ENCODE measurements at places on chromosomes 7 and 10.

GRCh38 chr10:5906651-5907050 lies 16.6 kb downstream of the FBH1 start:
- no peak for DNase-seq

DNA sequence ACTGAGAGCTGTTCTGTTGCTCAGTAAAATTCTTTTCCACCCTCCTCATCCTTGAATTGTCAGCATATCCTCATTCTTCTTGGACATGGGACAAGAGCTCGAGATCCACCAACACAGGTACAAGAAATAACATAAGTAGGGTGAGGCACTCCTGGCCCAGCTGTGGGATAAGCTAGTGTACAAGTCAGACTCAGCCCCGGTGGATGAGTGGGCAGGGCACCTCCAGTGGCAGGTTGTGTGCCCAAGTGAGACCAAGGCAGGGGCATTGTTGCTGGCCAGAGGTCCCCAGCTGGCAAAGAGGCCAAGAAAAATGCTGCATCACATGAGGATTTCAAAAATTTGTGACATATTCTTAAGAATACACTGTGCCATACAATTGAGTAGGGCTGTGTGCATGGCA lies 402.0 kb upstream of the ZWINT start:
- no peak for DNase-seq

GRCh38 chr7:128323459-128324367 lies 20.0 kb downstream of the RBM28 start:
- no peak for DNase-seq

GRCh38 chr7:92809760-92810573 lies 26.4 kb downstream of the CDK6 start:
- peak; percentile 71 for DNase-seq

GRCh38 chr10:21475393-21475792 lies 50.1 kb downstream of the SKIDA1 start:
- DNase-seq, result no peak

GRCh38 chr10:28281726-28282315 lies 21.0 kb downstream of the MPP7 start:
- DNase-seq, result no peak

GRCh38 chr7:77940647-77941046 lies 142.1 kb downstream of the PHTF2 start:
- no peak for DNase-seq

GRCh38 chr10:79101560-79102497 lies 33.1 kb downstream of the ZMIZ1 start:
- no peak for DNase-seq

GRCh38 chr10:95691281-95691680 lies 2.4 kb downstream of the TCTN3 start:
- DNase-seq, result no peak

- DNase-seq, result no peak
Observed at GRCh38 chr10:14481752-14482151, 151.0 kb upstream of the FRMD4A start.

DNA sequence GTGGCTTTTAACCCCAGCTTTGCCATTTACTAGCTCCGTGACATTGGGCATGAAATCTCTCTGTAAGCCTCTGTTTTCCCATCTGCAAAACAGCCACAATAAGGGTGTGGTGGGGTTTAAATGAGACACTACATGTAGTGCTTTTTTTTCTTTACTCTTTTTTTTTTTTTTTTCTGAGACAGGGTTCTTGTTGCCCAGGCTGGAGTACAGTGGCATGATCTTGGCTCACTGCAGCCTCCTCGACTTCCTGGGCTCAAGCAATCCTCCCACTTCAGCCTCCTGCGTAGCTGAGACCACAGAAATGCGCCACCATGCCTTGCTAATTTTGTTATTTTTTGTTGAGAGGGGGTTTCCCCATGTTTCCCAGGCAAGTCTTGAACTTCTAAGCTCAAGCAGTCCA lies 8.3 kb upstream of the DENND10 start:
- DNase-seq, result no peak

DNA sequence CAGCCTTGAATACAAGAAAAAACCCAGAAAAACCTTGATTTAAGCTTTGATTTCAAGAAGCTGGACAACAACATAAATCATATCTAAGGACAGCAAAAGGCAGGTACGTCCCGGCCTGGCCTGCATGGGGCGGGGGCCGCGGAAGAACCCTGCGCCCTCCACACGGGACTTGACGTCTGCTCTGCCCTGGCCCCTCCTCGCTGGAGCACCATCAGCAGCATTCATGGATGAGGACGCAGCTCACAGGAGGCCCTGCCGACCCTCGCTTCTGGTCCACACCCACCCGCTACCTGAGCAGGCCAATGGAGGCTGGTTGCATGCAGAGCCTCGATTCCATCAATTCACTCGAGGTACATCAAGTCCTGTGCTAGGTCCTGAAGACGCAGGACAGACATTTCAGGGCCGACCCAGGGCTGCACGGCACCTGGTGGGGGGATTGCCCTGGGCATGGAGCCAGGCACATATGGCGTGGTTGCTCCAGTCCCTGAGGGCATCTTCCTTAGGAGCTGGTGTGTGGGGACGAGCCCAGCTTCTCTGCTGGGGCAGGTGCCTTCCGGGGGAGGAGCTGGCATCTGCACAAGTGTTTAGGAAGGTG lies 63.1 kb upstream of the NKX6-2 start:
- no peak for DNase-seq

GRCh38 chr7:20330928-20331909 lies 519 bp downstream of the ITGB8 start:
- DNase-seq, result no peak

GRCh38 chr10:10533437-10533836 lies 484.2 kb upstream of the CELF2 start:
- DNase-seq, result no peak

GRCh38 chr10:60441515-60441914 lies 51.8 kb upstream of the ANK3 start:
- no peak for DNase-seq

- no peak for DNase-seq
Observed at GRCh38 chr10:79393924-79394610, 46.8 kb downstream of the PPIF start.

DNA sequence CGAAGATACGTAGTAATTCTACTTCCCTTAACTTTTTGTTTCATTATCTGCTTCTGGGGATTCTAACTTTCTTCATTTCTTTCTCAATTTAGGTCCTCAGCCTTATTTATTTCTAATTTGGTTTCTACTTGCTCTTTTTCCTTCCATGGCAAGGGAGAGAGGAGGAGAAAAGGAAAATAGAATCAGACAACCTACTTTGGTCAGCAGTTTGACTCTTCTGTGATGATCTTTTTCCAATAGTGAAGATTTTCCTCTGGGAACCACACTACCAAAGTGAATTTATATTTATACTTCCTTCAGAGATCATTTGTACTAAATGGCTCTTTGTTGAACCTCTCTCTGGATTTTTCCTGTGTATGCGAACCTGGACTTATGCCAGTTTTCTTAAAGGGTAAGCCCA lies 90.2 kb downstream of the TMEM26 start:
- DNase-seq, result no peak

GRCh38 chr10:90856964-90857634 lies 740 bp downstream of the HTR7 start:
- no peak for DNase-seq

DNA sequence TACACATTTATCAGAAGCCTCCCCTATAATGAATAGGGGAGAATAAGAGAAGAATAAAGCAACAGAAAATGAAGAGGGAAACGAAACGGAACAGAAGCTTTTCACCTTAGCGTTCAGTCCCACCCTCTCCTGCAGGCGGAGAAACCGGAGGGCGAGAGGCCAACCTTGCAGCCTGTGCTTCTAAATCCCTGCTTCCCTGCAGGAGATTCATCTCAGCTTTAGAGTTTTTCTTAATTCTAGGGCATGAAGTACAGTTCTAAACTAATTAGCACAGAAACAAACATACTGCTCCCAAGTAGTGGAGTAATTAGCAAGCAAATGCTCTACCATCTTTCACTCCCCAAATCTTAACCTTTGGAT lies 107.2 kb downstream of the CUBN start:
- DNase-seq, result no peak

DNA sequence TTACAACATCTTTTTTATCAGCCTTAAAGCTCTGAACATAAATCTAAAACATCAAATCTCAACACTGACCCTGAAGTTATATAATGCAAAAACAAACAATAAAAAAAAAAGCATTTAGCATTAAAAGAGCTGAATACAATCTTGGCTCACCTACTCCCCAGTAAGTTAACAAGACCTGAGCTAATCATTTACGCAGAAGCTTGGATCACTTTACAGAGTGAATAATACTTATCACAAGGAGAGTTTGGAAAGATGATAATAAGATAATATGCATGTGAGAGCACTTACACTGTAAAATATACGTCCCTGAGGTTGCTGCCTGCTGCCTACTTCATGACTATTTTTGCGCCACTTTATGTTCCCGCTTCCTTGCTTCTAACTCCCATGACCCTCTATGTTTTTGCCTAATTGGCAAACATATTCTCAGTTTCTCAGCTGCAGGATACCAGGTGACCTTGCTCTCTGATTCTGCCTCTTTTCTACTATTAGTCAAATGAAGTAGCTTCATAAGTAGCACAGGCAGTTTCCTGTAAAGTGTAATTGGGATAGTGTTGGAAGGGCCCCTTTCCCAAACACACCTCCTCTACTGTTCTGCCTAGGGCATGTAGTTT lies 333.6 kb downstream of the LRRTM3 start:
- DNase-seq, result no peak

DNA sequence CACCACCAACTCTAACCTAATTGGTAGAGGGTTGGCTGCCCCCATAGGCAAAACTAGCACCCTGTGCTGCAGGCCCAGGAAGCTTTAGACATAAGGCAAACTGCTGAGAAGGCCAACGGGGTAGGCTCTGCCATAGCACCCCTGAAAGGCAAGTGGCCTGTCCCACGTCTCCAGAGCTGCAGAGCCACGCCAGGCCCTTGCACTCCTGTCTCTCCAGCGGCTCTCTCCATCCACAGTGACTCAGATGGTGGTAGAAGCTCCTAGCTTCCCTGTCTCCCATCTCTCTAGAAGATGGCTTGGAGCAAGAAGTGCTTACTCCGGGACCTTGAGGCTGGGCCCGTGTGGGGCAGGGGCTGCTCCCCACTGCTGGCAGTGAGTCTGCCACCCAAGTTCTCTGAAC lies 310.6 kb upstream of the ZMIZ1 start:
- DNase-seq, result no peak

All from amniotic stem cell (primary cell).